Stimulated activated CD4-positive, alpha-beta T cell treated with anti-CD3 and anti-CD28 coated beads, TNF-alpha, amount 100 ng/mL, for 4 hours (primary cell): ENCODE measurements at places on chromosomes 7 and 10.

DNA sequence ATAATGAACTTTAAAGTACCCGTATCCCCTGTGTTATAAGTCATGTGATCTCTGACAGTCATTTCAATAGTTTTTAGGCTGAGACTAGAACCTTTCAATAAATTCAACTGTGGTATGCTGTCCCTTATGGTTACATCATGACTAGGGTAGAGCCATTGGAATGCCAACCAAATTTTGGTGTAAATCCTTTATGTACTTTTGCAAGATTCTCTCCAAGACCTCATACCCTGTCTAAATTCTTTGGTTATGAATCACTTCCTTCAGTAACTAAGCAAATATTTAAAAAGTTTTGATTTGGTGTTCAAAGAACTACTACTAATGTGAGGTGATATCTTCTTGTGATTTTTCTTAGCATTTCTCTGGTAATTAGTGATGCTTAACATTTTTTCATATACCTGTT lies 20.8 kb upstream of the OR6B1 start:
- no peak for DNase-seq

DNA sequence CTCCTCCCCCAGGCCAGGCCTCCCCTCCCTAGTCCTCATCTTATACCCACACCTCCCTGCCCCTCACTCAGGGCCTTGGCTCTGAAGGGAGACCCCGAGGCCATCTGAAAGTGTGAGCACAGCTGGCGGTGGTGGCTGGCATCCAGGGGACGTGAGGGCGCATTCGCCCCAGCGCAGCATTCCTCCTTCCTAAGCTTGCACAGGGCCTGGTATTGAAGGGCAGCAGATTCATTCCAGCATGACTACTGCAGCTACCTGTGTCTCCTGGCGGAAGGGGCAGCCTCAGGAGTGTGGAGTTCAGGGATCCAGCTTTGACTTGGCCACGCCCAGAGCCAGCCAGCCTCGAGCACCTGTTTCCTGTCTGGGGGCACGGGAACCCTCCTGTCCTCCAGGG lies 72.6 kb downstream of the PARP12 start:
- DNase-seq, result no peak

DNA sequence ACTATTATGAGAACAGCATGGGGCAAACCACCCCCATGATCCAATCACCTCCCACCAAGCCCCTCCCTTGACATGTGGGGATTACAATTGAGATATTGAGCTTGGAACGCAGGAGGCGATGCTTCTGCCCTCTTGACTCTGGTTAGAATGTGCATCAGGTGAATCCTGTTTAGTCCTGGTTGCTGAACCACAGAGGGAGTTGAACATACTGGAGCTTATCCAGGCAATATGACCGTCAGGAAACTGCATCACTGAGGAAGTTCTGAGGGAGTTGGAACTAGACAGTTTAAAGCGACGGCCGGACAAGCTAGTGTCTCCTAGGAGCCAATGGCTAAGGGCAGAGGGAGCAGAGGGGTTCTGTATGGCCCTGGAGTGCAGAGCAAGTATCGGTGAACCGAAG lies 31.8 kb upstream of the GARS1 start:
- DNase-seq, result no peak

- DNase-seq, result no peak
Measured at GRCh38 chr10:128540781-128541761, 414.8 kb upstream of the MKI67 start.

DNA sequence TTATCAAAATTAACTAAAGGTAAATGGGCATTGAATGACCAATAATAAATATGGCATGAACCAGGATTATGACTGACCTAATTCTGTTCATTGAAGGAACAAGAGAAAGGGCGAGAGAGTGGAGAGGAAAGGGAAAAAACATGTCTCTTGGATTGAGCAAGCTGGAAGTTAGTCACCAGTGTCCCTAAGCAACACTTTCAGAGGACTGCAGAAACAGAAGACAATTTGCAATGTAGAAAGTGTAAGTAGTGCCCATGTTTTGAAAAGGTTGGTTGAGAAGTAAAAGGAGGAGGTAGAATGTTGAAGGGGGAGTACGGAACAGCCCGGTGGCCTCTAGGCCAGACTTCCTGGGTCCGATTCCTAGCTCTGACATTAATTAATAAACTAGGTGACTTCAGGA lies 94.6 kb downstream of the FAS start:
- DNase-seq, result no peak

- DNase-seq, result no peak
Measured at GRCh38 chr7:105215182-105215581, 173.5 kb downstream of the SRPK2 start.
